Kidney (tissue), 22 donors: ENCODE measurements at places on chromosomes 6 and 20. TPM values are rescaled to one million over a fixed set of nuclear protein-coding genes. Genes with fewer than 3 reads are reported as not detected.

Gene TRIM15
- 7.1 TPM for polyA plus RNA-seq

Gene GINS1
- 1.1 TPM for polyA plus RNA-seq

Gene LHFPL5
- polyA plus RNA-seq: not detected

Gene SNRNP48
- polyA plus RNA-seq: 5.2 TPM

DNA sequence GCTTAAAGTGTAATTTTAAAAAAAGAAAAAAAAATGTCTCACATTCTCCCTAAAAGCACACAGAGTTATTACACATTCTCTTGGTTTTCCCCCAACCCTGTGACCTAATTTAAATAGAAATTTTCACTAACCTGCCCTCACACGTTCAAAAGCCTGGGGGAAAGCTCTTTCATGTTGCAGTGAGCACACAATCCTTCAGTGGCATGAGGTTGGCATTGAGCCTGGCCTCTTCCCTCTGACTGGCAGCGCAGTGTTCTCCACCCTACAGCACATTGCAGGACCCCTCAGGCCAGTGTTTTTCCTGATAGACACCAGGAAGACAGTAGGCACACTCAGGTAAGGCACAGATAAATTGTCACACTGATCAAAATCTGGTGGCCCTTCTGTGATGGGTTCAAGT lies 34.1 kb downstream of the TNFRSF21 start:
- DNase-seq: no peak

DNA sequence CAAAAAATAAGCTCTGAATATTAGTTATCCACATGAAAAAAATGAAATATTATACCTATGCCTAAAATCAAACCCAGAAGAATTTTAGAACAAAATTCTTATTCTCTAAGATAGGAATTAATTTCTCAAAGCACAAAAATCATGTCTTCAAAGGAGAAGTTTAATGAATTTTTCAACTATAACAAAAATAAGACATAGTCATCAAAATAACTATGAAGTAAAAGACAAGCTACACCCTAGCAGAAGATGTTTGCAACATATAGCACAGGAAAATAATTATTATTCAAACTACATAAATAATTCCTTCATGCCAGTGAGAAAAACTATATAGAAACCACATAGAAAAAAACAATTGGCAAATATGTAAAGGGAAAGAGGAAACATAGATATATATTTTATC lies 1203.6 kb upstream of the GJE1 start:
- DNase-seq: no peak

- no peak for DNase-seq
Observed at GRCh38 chr6:169657284-169657610, 44.6 kb downstream of the WDR27 start.

GRCh38 chr6:144289006-144289405 lies 3.9 kb downstream of the UTRN start:
- no peak for DNase-seq

DNA sequence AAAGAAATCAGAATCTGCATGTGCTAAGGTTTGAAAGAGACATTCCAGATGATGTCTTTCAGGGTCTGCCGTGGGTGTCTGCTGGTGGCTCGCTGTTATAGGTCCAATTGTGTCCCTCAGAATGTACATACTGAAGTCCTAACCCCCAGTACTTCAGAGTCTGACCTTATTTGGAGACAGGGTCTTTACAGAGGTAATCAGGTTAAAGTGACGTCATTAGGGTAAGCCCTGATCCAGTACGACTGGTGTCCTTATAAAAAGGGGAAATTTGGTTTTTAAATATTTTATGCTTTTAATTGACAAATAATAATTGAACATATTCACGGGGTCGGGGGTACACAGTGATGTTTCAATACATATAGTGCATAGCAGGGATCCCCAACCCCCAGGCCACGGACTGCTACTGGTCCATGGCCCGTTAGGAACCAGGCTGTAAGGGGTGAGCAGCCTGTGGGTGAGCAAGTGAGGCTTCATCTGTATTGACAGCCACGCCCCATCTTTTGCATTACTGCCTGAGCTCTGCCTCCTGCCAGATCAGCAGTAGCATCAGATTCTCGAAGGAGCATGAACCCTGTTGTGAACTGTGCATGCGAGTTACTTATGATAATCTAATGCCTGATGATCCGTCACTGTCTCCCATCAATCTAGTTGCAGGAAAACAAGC lies 33.2 kb upstream of the SLC22A23 start:
- DNase-seq: no peak

DNA sequence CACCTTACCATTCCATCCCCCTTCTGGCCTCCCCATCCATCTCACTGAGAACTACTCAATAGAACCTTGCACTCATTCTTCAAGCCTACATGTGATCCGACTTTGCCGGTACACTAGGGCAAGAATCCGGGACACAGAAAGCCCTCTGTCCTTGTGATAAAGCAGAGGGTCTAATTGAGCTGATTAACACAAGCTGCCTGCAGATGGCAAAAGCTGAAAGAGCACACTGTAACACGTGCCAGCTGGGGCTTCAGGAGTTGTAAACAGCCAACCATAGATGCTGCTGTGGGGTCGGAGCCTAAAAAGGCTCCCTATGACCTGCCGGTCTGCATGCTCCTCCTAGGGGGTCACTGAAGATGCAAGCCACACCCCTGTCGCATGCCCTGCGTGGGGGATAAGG lies 124.1 kb downstream of the RNF144B start:
- DNase-seq: no peak

DNA sequence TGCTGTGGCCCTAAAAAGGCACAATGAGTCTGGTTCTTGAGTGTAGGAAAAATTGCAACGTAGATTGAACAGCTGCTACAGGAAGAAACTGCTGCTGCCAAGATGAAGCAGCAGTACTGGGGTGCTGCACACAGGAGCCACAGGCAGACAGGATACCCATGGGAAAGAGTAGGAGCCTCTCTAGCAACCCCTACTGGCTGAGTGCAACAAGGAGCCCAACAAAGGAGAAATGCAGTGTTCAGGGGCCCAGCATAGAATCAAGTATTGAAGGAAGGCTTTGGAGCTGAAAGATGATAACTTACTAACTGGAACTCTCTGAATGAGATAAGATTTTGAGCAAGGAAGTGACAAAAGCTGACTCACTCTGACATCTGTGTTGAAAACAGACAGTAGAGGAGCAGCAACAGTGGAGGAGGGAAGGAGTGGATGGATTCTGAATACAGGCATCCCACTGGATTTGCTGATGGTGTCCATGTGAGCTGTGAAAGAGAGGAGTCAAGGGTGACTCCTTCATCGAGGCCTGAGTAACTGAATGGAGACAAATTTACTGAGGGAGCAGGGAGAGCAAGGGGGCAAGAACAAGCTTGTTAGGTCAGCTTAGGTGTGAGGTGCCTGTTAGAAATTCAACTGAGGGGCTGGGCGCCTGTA lies 534.7 kb upstream of the JARID2 start:
- no peak for DNase-seq

GRCh38 chr6:73606428-73606827 lies 47.4 kb downstream of the SLC17A5 start:
- DNase-seq: no peak

DNA sequence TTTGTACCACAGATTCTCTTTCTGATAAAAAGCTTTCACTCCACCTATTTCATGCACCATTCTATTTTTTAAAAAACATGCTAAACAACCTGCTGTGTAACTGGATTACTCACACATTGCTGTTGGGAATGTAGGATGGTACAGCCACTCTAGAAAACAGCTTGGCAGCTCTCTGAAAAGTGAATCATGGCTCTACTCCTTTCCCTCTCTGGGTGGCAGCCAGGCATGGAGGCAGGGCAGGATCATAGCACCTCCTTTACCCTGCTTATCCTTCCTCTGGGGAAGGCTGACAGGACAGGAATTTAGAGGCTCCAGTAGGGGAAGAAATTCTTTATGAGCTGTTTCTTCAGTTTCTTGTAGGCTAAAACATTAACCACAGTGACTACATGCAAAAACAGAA lies 6.7 kb upstream of the VNN2 start:
- DNase-seq: peak; percentile 52

DNA sequence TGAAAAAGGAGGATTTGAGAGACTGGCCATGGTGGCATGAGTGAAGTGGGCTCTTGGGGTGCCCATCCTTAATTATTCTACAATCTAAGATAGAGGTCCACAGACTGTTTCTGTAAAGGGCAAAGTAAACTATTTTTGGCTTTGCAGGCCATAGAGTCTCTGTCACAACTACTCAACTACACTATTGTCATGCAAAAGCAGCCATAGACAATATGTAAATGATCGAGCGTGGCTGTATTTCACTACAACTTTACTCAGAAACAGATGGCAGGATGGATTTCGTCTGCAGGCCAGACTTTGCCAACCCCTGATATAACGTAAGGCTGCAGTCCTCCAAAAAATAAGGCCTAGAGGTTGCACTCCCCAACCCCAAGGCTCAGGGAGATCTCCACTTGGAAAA lies 58.2 kb upstream of the NAA20 start:
- no peak for DNase-seq

- DNase-seq: no peak
Observed at GRCh38 chr20:39547546-39548408, 585.6 kb downstream of the DHX35 start.

DNA sequence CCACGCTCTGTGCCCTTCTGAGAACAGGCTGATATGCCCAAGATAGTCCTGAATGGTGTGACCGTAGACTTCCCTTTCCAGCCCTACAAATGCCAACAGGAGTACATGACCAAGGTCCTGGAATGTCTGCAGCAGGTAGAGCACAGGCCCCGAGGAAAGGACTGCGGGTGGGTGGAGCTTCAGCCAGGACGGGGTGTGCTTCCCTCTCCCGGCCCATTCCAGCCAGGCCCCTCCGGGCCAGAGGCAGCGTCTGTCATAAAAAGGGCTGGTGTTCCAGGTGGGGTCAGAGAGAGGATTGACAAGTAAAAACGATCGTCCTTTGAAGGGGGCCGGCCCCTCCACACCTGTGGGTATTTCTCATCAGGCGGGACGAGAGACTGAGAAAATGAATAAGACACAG lies 1.3 kb downstream of the RTEL1 start:
- DNase-seq: peak; percentile 48

- DNase-seq: no peak
Observed at GRCh38 chr6:101682937-101683336, 289.4 kb downstream of the GRIK2 start.

DNA sequence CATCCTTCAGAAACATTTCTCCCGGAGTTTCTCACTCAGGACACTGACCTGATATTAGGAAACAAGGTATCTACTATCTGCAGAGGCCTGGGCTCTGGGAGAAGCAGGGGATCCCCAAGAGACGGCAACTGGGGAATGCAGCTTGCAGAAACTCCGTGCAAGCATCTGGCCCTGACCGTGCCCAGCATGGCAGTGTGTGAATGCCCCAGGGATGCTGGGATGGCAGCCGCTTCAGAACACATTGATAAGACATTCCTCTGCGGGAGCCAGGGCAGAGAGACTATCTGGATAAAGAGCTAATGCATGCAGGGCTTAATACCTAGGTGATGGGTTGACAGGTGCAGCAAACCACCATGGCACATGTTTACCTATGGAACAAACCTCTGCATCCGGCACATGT lies 55.4 kb downstream of the NFATC2 start:
- DNase-seq: no peak

DNA sequence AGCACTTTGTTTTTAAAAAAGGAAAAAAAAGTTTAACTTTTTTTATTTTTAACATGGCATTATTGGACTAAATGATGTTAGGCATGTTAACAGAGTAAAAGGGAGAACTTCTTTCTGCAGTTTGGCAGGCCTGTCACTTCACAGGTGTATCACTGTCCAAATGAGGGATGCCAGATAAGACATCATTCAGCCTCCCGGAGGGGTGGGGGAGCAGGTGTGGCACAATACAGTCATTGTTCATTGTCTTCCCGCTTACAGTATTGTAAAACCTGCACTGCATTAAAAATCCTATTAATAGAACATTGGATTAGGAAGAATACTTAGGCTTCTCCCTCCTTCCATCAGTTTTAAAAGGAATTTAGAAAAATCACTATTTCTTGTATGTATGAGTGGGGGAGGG lies 80.7 kb downstream of the CARMIL1 start:
- DNase-seq: no peak

DNA sequence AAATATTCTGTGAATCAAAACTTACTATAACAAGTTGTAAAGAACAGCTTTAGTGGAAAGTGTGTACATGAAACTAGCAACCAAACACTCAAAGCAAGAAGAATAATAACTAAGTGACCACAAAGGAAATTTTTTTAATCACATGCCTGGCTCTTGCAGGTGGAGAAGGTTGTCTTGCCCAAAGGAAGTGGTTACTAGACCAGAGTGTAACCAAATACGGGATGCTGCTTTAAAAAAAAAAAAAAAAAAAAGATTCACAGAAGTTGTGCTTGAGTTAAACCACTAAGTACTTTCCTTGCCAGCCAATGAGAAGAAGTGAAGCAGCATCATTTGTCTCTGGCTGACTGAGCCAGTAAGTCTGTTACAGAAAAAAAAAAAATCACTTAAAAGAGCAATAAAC lies 19.1 kb upstream of the HLA-DQB1 start:
- no peak for DNase-seq

GRCh38 chr6:151948002-151948743 lies 140.7 kb downstream of the ESR1 start:
- DNase-seq: no peak
